ENCODE measurements at places on chromosomes 5 and 9.

DNA sequence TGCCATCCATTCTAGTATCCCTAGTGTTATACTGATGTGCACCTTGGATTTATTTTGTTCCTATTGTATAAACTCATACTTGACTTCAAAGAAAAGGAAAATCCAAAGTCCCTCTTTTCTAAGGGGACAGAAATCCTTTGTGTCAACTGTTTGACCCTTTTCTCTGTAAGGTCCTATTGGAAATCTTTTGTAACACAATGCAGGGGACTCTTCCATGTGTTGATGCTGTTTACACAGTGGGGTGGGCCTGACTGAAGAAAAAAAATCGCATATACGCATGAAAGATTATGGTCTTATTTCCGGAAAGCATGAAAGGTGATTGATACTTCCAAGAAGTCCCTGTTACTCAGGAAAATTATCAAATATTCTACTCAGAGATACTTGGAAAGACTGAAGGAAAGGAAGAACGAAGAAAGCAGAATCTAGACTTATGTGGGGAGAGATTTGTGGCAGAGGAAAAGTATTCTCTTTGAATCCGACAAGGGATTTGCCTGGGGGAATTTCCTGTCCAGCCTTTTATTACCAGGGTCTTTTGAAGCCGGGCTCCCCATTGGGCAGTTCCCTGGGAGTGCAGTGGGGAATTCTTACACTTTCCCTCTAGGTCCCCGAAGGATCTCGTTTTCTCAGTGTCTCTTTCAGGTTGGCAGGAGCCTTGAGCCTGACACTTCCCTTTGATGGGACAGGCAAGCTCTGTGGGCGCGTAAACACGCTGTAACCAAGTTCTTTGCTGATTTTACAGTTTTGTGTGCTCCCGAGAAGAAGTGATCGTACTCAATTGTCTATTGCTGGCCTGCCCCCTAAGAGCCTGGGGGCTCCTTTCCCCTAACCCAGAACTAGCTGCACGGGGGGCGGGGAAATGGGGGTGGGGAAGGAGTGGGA is 779 bp upstream of the VCAN start:
- DNase-seq = no peak

DNA sequence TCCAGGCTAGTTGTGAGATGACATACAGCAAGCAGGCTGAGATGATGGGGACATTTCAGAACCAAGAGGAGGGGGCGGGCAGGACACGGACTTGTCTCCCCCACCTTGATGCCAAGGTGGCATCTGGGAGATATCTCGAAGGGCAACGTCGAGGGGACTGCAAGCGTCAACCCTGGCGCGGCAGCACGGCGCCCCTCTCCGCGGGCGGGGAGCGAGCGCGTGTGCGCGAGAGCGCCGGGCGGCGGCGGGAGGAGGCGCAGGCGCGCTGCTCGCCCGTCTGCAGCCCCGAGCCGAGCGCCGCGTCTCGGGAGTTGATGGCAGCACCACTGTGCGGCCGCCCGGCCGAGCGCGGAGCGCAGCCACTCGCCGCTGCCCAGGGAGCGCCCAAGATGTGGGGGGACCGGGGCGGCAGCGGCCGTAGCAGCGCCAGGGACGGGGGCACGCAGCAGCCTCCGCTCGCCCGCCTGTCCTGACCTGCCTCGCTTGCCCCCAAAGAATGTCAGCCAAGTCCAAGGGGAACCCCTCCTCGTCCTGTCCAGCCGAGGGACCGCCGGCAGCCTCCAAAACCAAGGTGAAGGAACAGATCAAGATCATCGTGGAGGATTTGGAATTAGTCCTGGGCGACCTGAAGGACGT is at the start of gene PRR16:
Gene PRR16 (plus strand): TSS at position 310 of the 636 bp plus-strand sequence.
- DNase-seq = no peak

DNA sequence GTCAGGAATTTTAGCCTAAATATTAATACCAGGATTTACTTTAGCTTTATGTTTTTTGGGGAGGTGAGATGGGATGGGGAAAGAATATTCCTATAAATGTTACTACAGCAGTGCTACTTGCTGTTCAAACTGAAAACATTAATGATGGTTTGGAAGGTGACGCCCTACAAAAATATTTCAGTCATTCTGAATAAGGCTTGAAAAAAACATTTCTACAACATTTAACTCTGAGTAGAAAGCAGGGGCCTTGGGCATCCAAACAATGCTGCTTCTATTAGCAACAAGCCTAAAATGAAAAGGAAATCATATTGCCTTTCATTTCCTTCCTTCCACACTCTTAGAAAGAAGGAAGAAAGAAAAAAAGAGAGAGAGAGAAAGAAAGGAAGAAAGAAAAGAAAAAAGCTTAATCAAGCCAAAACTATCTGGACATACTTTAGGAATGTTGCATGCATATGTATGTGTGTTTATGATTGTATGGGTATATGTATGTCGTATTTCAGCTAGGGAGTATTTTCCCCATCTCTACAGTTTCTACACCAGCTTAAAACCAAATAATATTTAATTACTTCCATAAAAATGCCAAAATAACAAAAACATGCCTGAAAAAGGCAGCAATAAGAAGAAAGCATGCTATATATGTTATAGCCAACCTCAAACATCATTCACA is 16.3 kb upstream of the DAB2 start:
- DNase-seq = no peak

DNA sequence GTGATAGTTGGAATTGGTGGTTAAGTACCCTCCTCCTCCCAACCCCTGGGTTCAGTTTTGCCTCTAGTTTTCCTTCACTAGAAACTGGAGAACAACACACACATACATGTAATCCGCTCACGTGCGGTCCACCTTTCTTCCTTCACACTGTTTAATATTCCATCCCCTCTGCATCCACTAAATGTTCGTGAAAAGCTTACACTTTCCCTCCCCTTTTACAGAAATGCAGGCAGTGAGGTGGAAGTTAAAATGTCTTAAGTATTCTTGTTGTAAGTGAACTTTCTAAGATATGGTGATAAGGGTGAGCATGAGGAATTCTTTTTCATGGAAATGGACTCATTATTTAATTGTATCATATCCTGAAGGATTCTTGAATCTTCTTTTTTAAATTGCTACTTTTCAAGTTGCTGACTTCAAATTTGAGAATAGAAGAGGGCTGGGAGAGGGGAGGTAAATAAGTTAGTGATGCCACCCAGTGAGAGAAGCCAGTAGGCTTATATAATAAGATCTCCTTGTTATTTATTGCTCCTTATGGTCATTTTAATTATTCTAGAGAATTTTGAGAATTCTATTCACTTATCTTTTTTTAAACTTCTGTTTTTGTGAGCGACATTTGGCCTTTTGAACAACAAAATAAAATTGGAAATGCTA is 90.2 kb downstream of the TLE4 start:
- DNase-seq = no peak

GRCh38 chr5:171776770-171777759 is 8.6 kb upstream of the SMIM23 start:
- DNase-seq = no peak

- no peak for DNase-seq
Observed at GRCh38 chr9:72674961-72675360, 153.6 kb downstream of the TMC1 start.

DNA sequence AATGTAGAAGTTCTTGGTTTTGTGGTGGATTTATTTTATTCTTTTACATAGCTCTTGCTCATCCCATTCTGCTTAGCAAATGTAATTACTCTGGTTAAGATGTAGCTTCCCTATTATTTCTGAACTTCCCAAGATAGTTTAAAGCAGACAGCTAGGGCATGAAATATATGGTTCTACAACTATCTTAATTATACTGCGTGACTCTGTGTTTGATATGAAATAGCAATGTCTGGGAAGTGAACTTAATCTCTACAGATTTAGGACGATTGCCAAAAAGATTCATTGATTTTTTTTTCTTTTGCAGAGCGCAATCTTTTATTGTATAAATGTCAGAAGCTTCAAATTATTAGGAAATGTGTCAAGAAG is 529.3 kb upstream of the ZNF608 start:
- no peak for DNase-seq

GRCh38 chr9:35172878-35173277 is 11.1 kb downstream of the UNC13B start:
- no peak for DNase-seq

- DNase-seq = no peak
Observed at GRCh38 chr9:108831496-108832178, 24.1 kb downstream of the ACTL7B start.

- DNase-seq = no peak
Observed at GRCh38 chr5:160556846-160557245, 135.2 kb downstream of the PTTG1 start.

DNA sequence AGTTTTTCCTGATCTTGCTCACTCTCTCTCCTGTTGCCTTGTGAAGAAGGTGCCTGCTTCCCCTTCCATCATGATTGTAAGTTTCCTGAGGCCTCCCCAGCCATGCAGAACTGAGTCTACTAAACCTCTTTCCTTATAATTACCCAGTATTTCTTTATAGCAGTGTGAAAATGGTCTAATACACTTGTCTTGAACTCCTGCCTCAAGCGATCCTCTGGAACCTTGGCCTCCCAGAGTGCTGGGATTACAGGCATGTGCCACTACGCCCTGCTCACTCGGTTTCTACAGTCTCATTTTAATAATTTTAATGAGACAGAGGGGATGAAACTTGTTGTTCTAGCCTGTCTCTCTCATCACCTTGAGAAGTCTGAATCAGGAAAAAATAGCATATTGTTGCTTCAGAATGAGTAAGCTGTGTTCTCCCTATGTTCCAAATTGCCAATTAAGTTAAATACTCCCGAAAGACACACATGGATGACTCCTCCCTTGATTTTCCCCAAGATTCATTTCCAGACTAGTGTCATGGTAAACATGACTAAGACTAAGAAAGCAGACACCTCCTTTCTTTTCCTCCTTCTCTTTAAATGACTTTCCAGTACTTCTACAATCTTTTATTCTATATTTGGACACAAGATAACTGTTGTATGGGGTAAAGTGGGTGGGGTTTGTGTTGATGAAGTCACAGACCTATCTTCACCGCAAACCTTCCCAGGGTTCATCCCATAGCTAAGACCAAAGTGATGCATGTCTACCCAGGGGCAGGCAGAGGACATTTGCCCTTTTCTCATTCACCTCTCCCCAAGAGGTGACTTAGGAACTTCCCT is 7.8 kb upstream of the DNAJC18 start:
- peak; percentile 38 for DNase-seq

- DNase-seq = no peak
Observed at GRCh38 chr5:32916648-32917047, 205.5 kb downstream of the NPR3 start.

DNA sequence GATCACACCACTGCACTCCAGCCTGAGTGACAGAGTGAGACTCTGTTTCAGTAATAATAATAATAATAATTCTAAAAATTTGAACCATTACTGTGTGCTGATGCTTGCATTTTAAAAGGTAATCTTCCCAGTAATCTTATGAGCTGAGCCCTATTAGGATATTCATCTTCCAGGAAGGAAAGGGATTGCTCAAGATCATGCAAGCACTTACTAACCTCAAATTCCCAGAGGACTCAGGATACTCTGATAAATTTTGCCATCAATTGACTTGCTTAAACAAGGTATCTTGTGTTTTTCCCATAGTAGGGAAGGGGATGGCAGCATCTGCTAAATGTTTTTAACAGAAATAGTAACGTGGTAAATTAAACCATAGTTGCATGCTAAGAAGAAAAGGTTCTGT is 176.4 kb upstream of the MRPS30 start:
- no peak for DNase-seq

GRCh38 chr9:121820286-121821005 is 169.0 kb downstream of the DAB2IP start:
- no peak for DNase-seq

DNA sequence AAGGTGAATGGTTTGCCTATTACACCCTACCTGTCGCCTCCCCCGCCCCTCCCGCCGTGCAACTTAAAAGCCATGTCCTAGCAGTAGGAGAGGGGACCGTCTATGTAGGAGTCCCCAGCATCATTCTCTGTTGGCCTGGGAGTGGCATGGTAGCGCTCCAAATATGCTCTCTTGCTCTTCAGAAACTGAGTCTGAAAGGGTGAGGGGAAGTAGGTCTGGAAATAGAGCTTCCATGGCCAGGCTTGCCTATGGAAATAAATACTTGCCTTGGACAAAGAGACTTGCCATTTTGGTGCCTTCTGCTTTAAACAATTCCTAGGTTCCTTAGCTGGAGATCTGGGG is 1.4 kb downstream of the RGS7BP start:
- no peak for DNase-seq

DNA sequence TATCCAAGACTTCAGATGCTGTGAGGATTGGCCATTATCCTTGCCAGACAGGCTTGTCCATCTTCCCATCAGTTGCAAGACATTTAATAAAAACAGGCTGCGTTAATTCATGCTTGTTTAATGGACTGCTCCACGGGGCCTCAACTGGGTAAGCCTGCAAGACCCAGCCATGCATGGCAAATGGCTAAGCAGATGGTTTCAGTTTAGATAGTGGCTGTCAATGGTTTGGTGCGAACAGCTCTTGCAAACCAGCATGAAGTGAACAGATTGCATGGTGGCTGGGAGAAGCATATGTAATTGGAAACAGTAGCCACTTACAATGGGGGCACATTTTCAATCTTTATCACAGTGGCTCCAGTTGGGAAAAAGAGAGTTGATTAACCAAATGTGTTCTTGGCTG is 628.2 kb upstream of the KLF4 start:
- no peak for DNase-seq

GRCh38 chr5:133052317-133053175 is 733 bp downstream of the HSPA4 start:
- DNase-seq = peak; percentile 64

DNA sequence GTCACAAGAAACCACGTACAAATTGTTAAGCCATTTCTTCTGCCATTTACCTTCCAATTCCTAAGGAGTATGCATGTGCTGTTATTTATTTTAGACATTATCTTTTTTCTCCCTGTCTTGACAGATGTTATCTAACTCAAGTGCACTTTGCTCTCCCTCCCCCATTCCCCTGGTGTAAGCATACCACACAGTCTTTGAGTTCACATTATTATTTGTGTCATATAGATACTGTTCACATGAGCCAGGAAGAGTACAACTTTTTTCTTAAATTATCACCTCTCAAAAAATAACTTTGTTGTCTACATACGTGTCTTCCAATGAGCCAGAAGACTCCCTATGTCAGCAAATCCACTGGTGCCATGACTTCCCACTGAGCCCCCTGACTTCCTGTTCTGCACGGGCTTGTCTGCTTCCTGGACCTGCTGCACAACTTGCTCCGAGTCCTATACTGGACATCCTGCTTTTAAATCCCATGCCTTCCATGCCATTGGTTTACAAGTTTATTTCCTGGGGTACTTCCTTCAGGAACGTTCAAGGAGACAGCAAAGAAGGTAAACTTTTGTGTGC is 19.9 kb upstream of the FAM120A start:
- DNase-seq = no peak

GRCh38 chr5:54220230-54221040 is 89.9 kb downstream of the ARL15 start:
- no peak for DNase-seq

DNA sequence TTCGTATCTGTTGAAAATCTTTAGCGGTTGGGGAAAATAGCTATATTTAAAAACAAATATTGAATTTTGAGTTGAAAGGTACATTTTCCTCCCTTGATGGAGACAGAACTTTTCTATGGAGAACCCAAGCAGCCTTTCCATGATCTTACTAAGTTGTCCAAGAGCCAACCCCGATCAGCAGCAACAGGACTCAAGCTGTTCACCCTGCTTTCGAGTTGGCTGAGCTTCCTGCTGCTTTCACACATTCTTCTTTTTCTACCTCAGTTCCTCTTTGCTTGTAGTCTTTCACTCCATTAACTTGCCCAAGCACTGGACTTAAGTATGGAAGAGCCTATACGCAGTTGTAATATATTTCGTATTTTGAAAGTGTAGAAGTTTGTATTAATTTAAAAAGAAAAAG is 59.4 kb downstream of the IL6ST start:
- no peak for DNase-seq

GRCh38 chr9:130234340-130235260 is 31.0 kb upstream of the HMCN2 start:
- no peak for DNase-seq

Data from activated naive CD4-positive, alpha-beta T cell treated with Interleukin-2 at 50 U/mL for 16 hours (primary cell).